ENCODE measurements at places on chromosomes 7 and 10.

- DNase-seq = peak; percentile 93
Observed at GRCh38 chr10:50362547-50363125, 111.3 kb upstream of the ASAH2 start.

DNA sequence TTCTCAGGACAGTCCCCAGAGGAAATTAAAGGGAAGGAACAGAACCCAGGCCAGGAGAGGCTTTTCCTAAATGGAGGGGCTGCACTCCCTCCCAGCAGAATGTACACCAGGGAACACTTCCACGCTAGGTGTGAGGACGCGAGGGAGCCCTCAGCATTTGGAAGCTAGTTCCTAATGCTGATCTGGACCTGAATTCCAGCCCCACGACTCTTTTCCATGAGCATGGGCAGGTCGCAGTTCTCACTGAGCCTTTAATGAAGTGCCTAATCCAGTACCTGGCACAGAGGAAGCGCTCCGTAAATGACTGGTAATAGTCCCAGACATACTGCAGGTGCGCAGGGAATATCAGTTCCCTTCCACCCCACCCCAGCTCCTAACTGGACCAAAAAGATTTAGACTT lies 1.1 kb downstream of the ALOX5 start:
- no peak for DNase-seq

GRCh38 chr7:70189776-70190175 lies 591.5 kb downstream of the AUTS2 start:
- DNase-seq = no peak

- DNase-seq = no peak
Observed at GRCh38 chr10:28661035-28661434, 16.3 kb upstream of the BAMBI start.

- DNase-seq = no peak
Observed at GRCh38 chr7:98187138-98187502, 24.1 kb upstream of the BHLHA15 start.

GRCh38 chr7:100752994-100753393 lies 19.6 kb downstream of the ZAN start:
- no peak for DNase-seq

- DNase-seq = no peak
Observed at GRCh38 chr7:141145630-141145982, 71.7 kb downstream of the TMEM178B start.

DNA sequence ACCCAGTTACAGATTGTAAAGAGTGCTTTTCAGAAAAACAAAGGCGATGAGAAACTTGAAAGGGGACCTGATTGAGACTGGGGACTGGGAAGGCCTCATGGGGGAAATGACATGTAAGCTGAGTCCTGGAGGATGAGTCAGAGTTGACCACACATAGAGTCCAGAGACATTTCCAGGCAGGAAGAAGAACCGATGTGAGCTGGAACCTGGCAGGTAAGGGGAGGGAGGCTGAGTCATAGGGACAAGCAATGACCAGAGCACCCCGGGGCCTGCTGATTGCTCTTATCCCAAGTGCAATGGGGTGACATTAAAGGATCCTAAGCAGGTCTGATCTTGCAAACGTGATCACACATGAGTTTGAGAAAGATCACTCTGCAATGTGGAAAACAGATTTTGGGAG lies 11.7 kb downstream of the TLL2 start:
- DNase-seq = no peak
